COR-L47 (cell line): ENCODE measurements at places on chromosomes 1 and 21.

DNA sequence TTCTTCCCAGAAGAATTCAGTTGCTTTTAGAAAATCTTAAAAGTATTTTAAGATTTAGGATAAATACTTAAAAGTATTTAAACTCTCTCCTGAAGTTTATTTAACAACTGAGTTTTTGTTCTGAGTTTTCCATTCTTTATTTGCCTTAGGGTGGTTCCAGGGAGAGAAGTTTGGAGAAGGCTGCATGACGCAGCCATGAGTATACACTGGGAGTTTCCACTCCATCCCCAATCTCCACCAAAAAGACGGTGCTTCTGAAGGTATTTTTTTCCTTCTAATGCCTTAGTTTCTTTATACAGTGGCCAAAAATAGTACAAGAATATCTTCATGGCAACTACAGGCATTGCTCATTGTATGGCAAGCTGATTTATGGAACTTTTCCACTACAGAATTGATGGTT lies 122.7 kb downstream of the ST6GALNAC5 start:
- no peak for DNase-seq

GRCh38 chr1:166843322-166843721 lies 4.0 kb downstream of the POGK start:
- no peak for DNase-seq

DNA sequence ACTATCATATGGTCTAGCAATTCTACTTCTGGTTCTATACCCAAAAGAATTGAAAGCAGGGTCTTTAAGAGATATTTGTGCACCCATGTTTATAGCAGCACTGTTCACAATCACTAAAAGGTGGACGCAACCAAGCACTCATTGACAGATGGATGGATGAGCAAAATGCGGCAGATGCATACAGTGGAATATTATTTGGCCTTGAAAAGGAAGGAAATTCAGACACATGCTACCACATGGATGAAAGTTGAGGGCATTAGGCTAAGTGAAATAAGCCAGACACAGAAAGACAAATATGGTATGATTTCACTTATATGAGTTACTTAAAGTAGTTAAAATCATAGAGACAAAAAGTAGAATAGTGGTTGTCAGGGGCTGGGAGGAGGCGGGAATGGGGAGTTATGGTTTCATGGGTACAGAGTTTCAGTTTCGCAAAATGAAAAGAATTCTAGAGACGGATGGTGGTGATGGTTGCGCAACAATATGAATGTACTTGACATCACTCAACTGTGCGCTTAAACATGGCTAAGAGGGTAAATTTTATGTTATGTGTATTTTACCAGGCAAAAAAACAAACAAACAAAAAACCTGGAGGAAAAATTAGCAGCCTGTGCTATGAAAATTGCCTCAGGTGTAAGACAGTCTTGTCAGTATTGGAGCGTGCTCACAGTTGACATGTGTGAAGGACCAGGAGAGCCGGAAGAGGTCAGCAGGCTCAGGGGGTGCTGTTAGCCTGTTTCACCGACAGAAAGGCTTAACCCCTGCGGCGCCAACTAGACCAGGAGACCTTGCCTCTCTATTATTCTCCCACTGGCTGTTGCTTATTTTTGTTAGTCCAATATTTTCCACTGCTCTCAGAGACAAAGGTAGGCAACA lies 26.5 kb downstream of the CD247 start:
- no peak for DNase-seq

DNA sequence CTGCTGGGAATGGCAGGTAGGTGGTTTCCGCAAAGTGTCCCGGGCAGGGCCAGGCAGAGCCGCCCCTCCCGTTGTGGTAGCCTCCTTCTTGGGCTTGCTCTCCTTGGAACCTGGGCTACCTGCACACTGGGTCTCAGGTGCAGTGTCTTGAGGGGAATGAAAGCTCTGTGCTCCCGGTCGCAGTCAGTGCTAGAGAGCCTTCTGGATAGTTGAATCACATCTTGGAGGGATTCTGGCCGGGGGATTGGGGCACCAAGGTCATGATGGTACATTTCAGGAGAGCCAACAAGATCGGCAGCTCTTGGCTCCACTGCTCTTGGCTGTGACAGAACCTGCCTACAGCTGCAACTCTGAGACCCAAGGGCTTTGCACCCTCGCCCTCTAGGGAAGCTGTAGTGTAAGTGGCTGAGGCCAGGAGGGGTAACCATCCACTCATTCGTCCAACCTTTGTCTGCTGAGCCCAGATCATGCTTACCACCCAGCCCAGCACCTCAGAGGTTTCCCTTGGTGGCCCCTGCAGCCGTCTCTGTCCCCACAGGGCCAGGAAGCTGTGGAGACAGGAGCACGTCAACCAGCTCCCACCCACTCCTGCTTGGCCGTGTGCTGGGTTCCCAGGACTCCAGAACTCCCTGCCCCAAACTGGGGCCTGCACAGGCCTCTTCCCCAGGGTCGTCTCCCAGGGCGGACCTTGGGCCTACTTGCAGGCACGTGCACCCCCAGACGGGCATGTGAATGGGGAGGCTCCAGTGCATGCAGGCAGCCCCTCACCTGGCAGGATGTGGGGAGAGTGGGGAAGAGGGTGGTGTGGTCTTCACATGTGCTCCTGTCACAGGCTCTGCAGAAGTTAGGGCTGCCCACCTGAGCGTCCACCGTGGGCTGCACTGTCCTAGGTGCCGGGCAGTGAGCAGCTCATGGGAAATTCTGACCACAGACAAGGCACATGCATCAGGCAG lies 40.0 kb downstream of the NTPCR start:
- DNase-seq, result no peak

DNA sequence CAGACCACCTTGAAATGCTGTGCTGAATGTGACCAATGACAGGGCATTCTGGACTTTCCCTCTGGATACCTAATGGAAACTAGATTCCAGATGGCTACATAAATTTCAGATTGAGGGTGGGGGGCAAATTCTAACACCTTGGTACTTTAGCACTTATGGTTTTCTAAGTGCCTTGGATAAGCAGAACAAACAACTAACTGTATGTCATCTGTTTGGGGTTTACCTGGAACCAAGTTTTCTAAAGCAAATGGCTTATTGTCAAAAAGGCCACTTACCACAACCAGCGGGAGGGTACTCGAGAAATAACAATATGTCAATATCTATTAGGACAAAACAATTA lies 39.1 kb downstream of the GPR3 start:
- DNase-seq, result no peak

- no peak for DNase-seq
These were observed 32.5 kb upstream of the TRAPPC10 start for GRCh38 chr21:43979654-43980053.

- DNase-seq, result peak; percentile 55
These were observed 133.4 kb upstream of the FGGY start for GRCh38 chr1:59163268-59164092.

DNA sequence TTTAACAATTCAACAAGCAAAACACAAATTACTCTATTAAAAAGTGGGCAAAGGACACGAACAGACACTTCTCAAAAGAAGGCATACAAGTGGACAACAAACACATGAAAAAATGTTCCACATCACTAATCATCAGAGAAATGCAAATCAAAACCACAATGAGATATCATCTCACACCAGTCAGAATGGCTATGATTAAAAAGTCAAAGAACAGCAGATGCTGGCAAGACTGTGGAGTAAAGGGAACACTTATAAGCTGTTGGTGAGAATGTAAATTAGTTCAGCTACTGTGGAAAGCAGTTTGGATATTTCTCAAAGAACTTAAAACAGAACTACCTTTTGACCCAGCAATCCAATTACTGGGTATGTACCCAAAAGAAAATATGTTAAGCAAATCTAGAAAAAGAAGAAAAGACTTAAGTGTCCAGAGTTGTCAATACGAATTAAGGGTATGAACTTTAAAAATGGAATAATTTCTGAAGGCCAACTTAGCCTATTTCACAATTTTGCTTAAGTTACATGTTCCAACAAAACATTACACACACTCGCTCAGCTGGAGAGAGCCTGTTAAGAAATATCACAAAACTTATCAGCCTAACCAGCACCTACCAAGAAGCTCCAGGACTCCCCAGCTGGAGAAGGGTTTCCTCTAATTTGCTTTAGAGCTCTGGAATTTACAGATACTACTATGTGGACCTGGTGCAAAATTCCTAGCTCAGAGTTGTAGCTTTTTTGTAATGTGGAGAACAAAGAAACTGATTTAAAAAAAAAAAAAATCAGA lies 232.1 kb downstream of the DUSP10 start:
- DNase-seq, result no peak

GRCh38 chr1:8155528-8156186 lies 129.5 kb upstream of the ERRFI1 start:
- DNase-seq, result no peak

GRCh38 chr1:112472142-112472541 lies 36.6 kb upstream of the WNT2B start:
- DNase-seq, result no peak

DNA sequence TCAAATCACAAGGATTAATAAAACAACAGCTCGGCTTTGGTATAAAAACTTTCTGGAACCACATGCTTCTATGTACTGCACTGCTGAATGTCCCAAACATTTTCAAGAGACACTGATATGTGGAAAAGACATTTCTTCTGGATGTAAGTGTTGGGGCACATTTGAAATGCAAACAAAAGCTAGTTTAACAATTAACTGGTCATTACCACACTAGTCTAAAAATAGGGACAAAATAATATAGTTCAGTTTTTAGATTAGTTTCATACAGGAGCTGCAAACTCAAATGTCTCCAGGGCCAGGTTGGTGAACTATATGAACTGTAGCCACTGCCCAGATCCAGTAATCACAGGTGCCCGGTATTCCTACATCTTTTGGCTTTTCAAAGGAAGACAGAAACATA lies 3.2 kb downstream of the IL23R start:
- no peak for DNase-seq

DNA sequence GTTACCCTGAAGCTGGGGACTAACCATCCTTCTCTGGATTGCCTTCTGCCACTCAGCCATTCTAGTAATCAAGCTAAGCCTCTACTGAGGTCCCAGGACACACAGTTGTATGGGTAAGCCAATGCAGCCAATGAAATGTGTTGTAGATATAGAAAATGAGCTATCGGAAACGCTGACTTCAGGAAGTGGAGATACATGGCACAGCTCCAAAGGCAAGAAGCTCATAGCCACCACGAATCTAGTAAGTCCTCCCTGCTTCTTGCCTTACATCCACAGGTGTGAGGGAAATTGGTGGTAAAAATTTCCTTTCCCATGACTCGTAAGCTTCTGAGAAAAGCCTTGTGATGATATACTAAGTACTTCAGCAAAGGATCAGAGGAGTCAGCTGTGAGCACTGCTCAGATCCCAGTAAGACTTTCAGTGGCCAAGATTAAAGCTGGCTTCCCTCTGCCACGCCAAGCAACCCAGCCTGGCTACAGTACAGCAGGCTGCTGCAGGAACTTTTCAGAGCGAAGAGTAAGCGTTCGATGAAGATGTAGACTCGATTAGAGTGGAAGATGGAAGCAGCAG lies 117.7 kb downstream of the SIM2 start:
- no peak for DNase-seq

GRCh38 chr1:227576189-227576588 lies 12.8 kb downstream of the ZNF678 start:
- DNase-seq, result no peak
